ENCODE measurements at places on chromosomes 7 and 10. TPM values are rescaled to one million over a fixed set of nuclear protein-coding genes. Genes with fewer than 3 reads are reported as not detected.

The TRIM73 gene
- total RNA-seq = 10.7 TPM

The PDE1C gene
- total RNA-seq = not detected

The CLDN12 gene
- 0.68 TPM for total RNA-seq

The SHTN1 gene
- total RNA-seq = 1.4 TPM

The UCMA gene
- total RNA-seq = not detected

The KDM7A gene
- 36.1 TPM for total RNA-seq

The ST8SIA6 gene
- total RNA-seq = 12.5 TPM

The RAMP3 gene
- total RNA-seq = not detected

The C10orf95 gene
- 0.41 TPM for total RNA-seq

The TDRD1 gene
- total RNA-seq = 0.09 TPM

The ANKRD30A gene
- total RNA-seq = not detected

The SEMA3A gene
- total RNA-seq = not detected

The LIPF gene
- not detected for total RNA-seq

The SPDYE11 gene
- total RNA-seq = not detected

The DNTT gene
- not detected for total RNA-seq

The SLC13A1 gene
- total RNA-seq = not detected

The COL28A1 gene
- 0.45 TPM for total RNA-seq

The ENO4 gene
- total RNA-seq = not detected

The GLI3 gene
- 4.7 TPM for total RNA-seq

The FOXI2 gene
- not detected for total RNA-seq

The HABP2 gene
- not detected for total RNA-seq

- DNase-seq = no peak
Measured at GRCh38 chr7:51234139-51234538, 82.5 kb downstream of the COBL start.

DNA sequence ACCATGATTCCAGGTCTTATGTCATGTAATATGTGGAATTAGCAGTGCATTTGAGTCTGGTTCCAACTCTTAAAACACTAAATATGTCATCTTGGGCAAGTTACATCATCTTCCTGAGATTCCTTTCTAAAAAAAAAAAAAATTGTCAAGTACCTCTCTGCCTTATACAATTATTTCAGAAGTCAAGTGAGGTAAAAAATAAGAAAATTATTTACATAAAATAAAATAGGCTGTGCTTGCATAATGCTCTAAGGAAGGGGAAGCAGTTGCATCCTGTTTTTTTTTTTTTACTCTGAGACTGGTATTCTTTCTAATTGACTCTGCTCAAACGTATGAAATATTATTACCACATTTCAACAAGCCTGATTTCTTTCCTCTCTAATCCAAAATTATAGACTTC lies 55.1 kb upstream of the SEMA3A start:
- DNase-seq = no peak

GRCh38 chr10:77226452-77226851 lies 411.2 kb downstream of the KCNMA1 start:
- no peak for DNase-seq

DNA sequence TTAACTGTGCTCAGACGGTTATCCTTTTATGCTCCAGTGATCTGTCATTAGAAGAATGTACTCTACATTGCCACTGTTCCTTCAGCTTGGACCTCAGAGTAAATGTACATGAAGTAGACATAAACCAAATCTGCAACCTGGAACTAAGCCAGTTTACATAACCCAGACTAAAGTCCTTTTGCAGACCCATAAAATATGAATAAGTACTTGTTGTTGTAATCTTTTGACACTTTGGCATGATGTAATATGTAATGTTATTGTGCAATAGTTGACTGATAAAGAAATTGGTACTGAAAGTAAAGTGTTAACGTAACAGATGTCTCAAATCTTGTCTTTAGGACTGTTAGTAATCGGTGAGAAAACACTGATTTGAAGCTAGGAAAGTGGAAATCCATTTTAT lies 115.8 kb upstream of the SORCS1 start:
- no peak for DNase-seq

- DNase-seq = no peak
Measured at GRCh38 chr7:110760341-110760740, 330.6 kb upstream of the LRRN3 start.

GRCh38 chr7:129560831-129561230 lies 50.7 kb upstream of the NRF1 start:
- DNase-seq = no peak

GRCh38 chr7:87474533-87475358 lies 734 bp downstream of the ABCB4 start:
- no peak for DNase-seq

DNA sequence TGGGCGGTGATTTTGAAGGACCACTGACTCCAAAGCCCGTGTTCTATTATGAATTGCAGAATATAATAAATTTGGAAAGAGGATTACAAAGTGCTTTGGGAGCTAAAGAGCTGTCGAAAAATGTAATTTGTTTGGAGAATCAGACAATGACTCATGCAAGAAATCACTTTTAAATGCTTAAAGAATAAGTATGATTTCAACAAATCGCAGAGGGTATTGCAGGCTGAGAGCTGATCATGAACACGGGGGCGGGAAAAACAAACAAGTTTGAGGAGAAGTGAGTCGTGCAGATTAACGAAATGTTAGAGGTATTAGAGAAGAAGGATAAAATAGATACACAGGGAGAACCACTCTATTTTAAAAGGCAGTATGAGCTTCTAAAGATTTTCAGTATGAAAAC lies 4.9 kb upstream of the HACD1 start:
- DNase-seq = no peak

DNA sequence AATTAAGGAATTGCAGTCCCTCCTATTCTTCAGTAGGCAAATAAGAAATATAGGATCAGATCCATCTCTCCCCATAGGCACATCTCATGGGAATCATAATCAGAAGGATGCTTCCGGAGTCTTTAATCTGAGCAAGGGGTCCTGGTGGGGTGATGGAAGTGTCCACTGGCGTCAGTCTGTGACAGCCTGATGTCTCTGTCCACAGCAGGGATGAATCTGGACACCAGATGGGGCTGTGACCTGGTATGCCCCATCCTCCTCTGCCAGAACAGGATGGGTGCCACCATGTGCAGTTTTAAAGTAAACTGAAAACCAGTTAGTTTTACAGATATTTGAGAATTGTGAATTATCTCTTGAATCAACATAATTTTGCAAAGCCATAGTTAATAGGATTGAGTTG lies 148.7 kb downstream of the C1GALT1 start:
- no peak for DNase-seq

- no peak for DNase-seq
Measured at GRCh38 chr7:11540271-11540761, 291.7 kb downstream of the THSD7A start.

GRCh38 chr10:52213321-52213752 lies 100.7 kb upstream of the DKK1 start:
- no peak for DNase-seq

DNA sequence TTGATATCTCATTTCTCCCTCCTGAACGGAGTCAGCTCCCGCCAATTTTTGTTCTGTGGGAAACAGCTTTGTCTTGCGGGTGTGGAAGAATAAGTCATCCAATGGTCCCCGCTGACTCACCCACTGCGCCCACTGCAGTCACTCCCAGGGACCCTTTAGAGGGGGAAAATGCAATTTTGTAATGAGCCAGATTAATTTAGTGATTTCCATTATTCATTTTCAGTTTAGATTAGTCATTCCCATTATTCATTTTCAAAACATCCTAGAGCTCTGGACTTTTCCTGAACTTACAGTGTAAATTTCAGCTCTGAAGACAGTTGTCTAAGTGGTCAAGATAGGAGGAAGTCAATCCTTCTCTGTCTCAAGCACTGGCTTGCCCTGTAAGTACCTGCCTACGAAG lies 154.9 kb upstream of the TMEM72 start:
- DNase-seq = no peak

DNA sequence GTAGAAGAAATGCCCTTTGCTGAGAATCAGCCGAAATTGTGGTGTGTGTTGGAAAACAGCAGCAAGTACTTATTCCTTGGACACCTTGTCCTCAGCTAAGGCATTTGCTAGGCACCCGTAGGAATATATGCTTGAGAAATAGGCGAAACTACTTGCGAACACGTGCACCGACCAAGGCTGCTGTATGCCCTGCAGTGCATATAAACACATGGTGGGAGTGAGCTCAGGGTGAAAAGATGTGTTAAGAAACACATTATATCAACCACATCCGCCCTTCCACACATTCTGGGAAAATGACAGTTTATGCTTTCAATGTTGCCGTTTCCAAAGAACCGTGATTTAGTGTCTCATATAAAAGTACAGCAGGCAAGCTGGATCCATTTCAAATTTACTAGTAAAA lies 199.2 kb downstream of the JCAD start:
- no peak for DNase-seq

DNA sequence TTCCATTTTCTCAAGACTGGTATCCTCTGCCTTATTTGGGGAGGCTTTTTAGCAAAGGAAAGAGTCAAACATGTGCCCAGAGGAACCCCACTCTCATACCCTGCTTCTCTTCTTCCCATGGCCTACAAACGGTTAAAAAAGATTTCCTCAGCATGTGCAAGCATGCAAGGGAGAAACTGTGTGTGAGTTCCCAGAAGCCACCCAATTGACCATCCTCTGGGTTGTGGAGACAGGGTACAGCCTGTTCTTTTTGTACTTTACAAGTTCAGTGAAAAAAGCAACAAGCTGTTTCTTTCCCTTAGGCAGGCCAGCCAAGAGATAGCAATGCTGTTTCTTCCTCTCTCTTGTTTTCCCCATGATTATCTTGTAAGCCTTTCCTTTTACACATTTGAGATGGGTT lies 68.8 kb upstream of the MTPN start:
- no peak for DNase-seq

DNA sequence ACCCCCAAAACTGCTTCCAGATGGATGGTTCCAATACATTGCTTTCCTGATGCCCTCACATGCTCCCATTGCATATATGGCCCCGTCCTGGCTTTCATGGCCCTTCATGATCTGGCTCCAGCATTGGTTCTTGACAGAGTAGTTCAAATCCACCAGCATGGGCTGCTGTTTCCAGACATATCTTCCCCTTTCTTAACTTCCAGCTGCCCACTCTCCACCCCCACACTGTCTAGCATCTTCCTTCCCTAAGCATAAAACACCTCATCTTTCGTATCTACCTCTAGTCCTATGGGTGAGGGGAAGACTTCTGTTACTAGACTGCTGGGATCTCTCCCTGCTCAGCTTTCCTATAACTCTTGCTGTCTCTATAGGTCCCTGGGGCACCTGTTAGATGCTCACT lies 13.2 kb upstream of the GOLGA7B start:
- no peak for DNase-seq

DNA sequence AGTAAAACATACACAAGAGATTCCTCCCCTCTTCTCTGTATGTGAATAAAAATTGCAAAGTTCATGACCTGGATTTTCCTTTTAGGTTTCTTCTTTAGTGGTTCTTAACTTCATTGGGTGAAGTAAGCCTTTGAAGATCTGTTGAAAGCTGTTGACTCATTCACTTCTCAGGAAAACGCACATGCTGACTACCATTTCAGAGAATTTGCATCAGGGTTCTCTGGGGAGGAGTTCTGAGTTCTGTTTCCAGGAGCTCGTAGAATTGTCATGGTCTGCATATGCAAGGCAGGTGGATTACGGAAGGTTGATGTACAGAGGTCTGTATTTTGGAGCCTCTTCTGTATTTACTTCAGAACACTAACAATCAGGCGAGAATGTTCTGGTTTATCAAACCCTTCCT lies 962 bp upstream of the SLC26A4 start:
- no peak for DNase-seq

- no peak for DNase-seq
Measured at GRCh38 chr7:31340603-31341002, at the start of gene NEUROD6. NEUROD6 (minus strand) TSS chr7:31340726; CDS start chr7:31339268, 1,458 bp downstream.

- DNase-seq = no peak
Measured at GRCh38 chr10:31273789-31274188, 45.2 kb upstream of the ZEB1 start.

GRCh38 chr10:6786579-6787031 lies 206.5 kb upstream of the PRKCQ start:
- peak; percentile 7 for DNase-seq

GRCh38 chr7:106219170-106219569 lies 65.6 kb downstream of the NAMPT start:
- DNase-seq = no peak

DNA sequence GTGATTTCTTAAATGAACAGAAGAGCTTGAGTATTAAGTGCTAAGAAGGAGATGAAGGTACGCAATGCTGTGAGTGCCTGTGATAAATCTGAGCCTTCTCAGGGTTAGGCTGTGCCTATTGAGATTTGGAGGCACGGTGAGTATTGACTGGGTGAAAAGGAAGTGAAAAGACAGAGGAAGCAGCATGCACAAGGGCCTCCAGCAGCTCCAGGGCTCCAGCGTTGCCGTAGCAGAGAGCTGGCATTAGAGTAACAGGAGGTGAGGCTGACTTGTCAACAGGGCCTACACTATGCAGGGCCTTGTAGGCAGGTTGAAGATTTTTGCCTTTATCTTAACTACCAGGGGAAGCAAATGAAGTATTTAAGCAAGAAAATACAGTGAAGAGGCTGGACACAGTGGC lies 54.1 kb upstream of the PDCD4 start:
- no peak for DNase-seq

- DNase-seq = no peak
Measured at GRCh38 chr7:151856098-151856497, 20.8 kb downstream of the PRKAG2 start.

DNA sequence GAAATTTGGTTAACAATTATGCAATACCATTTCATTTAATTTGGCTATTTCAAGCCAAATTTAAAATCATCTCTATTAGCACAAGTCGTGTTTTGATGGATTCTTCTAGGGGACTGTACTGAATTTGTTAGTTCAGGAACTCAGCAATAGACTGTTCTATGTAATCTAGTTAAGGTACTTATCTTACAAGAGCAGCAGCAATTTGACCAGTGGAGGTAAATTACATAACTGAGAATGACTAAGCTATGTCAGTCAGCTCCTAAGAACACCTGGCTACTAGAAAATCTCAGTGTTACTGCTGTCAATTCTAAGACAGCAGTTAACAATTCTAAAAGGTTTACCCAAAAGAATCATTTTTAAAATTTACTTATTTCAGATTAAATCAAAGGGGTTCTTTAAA lies 513.9 kb upstream of the ZWINT start:
- DNase-seq = no peak

- DNase-seq = no peak
Measured at GRCh38 chr10:70533189-70533558, 54.6 kb downstream of the PALD1 start.

DNA sequence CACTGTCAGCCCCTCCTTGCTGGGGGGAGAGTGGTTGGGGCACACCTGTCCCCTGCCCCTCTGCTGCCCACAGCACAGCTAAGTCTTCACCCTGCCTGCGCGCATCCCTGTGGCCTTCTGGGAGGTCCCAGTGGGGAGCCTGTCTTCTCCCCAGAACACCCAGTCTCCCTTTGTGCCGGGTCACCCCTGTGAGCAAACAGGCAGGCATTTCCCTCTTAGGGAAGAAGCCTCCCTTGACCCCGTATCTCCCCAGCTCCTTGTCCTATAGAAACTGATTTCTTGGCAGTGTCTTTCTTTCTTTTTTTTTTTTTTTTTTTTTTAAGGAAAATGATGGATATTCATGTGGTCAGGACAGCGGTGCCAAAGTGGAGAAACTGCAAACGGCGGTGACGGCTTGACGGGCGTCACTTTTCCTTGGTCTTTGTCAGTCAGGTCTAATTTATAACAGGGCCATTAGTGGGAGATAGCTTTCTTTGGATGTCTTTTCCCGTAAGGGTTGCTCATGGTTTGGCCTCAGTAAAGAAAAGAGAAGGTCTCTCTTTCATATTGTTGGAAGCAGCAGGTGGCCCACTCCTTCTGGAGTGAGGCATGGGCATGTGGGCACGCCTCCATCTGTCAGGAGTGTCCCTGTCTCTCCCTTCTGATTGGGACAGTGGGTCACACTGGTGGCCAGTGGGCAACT lies 115.3 kb downstream of the NKX6-2 start:
- DNase-seq = no peak

- no peak for DNase-seq
Measured at GRCh38 chr10:65320236-65321026, 1605.4 kb upstream of the LRRTM3 start.

Measured in natural killer cell (primary cell).